Activated naive CD8-positive, alpha-beta T cell treated with anti-CD3 and anti-CD28 coated beads for 36 hours (primary cell): ENCODE measurements at places on chromosomes 4 and X. TPM values are rescaled to one million over a fixed set of nuclear protein-coding genes. Genes with fewer than 3 reads are reported as not detected.

MID2 gene
- 7.6 TPM for total RNA-seq

- DNase-seq = no peak
Measured at GRCh38 chrX:107940095-107940494, 42.1 kb downstream of the TEX13B start.

FGA gene
- not detected for total RNA-seq

- no peak for DNase-seq
Measured at GRCh38 chr4:47075262-47075661, 43.9 kb downstream of the GABRB1 start.

- peak; percentile 5 for DNase-seq
Measured at GRCh38 chr4:36189511-36190226, 54.6 kb downstream of the ARAP2 start.

DNA sequence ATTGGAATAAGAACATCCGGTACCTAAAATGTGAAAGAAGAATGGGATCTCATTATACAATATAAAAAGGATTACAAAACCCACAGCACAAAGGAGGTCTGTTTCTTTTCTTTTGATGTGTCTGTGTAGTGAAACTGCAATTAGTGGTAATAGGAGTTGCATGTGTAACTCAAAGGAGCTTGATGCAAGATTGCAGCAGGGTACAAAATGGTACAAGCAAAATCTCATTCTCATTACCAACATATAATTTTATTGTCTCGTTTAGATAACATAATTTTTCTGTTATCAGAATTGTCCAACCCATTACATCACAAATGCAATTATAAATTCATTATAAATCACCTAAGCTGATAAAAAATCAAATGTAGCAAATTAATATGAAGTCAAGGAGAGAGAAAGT lies 47.1 kb upstream of the CCSER1 start:
- DNase-seq = no peak

TBX22 gene
- not detected for total RNA-seq

GRCh38 chrX:44873415-44874276 lies 658 bp downstream of the KDM6A start:
- DNase-seq = peak; percentile 39

GRCh38 chrX:11397680-11398079 lies 104.5 kb downstream of the AMELX start:
- DNase-seq = no peak

GRCh38 chrX:154308108-154308946 lies 12.7 kb downstream of the TKTL1 start:
- DNase-seq = peak; percentile 71

GRCh38 chrX:51853251-51853650 lies 40.2 kb upstream of the MAGED1 start:
- no peak for DNase-seq

DNA sequence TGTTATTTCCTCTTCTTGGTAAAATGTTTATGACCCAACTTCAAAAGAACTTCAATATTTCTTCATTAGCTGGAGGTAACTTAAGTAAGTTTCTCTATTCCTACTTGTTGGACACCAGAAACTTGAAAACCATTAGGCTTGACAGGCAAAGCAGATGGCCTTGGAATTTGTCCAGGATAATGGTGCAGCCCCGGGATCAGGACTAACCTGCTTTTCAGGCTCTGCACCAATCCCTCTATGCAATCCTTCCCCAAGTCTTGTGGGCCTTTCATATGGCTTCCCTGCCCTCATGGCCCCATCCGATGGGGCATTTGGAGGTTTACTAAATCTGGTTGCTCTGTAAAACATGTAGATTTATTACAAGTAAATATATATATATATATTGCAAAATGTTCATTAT lies 68.5 kb downstream of the SPINK2 start:
- no peak for DNase-seq

- no peak for DNase-seq
Measured at GRCh38 chr4:185534511-185534865, 819 bp downstream of the PDLIM3 start.

GRCh38 chr4:138307319-138307718 lies 65.2 kb upstream of the SLC7A11 start:
- DNase-seq = no peak

DNA sequence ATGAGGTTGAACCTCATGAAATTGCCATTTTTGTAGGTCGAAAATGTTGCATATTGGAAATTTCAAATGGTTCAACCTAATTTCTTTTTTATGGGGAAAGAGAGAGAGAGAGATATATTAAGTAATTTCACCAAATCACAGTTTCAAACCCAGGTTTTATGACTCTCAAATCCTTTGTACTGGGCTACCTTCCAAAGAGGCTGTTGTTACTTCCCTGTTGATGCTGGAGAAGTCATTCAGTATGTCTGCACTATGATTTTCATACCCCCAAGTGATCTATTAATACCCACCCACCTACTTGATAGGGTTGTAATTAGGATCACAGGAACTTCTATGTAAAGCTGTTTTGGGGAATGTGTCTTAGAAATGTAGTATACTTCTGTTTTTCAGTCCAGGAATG lies 109.9 kb downstream of the ZNF330 start:
- DNase-seq = no peak

TEC gene
- total RNA-seq = 3.4 TPM

GRCh38 chr4:101018836-101019235 lies 328.5 kb downstream of the PPP3CA start:
- DNase-seq = no peak

PNMA5 gene
- total RNA-seq = not detected

GRCh38 chrX:10525381-10526120 lies 94.8 kb downstream of the MID1 start:
- DNase-seq = no peak

GRCh38 chrX:8969378-8969777 lies 64.5 kb downstream of the FAM9B start:
- DNase-seq = no peak

- DNase-seq = no peak
Measured at GRCh38 chr4:8643986-8644385, 51.4 kb downstream of the CPZ start.

TMSB15A gene
- total RNA-seq = 0.44 TPM

DNA sequence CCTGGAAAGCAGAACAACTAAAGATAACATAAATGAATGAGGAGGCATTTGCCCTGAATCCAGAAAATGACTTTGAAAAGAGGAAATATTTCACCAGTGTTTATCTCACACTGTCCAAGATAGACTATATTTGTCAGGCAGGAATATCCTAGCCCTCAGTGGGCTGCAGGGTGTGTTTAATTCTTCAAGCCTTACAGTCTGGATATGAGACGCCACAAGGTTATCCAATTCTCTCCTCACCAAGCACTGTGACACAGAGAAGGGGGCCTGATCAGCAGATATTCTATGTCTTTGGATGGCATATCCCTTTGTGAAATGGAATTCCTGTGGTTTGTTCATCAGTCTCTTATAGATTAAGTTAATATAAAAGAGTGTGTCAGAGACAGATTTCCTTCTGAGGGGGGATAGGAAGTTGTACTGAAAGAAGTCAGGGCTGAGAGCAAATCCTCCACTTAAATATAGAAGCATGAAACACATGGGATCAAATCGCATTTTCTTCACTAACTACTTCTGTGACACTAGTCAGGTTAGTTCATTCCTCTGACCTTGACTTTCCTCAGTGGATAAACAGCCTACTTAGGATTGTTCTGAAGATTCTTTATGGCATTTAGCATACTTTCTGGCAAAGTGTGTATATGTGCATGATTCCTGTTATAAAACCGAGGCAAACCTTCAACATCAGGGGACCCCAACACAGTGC lies 6.8 kb upstream of the G3BP2 start:
- no peak for DNase-seq

- DNase-seq = no peak
Measured at GRCh38 chr4:94455081-94455480, 3.3 kb downstream of the PDLIM5 start.

DNA sequence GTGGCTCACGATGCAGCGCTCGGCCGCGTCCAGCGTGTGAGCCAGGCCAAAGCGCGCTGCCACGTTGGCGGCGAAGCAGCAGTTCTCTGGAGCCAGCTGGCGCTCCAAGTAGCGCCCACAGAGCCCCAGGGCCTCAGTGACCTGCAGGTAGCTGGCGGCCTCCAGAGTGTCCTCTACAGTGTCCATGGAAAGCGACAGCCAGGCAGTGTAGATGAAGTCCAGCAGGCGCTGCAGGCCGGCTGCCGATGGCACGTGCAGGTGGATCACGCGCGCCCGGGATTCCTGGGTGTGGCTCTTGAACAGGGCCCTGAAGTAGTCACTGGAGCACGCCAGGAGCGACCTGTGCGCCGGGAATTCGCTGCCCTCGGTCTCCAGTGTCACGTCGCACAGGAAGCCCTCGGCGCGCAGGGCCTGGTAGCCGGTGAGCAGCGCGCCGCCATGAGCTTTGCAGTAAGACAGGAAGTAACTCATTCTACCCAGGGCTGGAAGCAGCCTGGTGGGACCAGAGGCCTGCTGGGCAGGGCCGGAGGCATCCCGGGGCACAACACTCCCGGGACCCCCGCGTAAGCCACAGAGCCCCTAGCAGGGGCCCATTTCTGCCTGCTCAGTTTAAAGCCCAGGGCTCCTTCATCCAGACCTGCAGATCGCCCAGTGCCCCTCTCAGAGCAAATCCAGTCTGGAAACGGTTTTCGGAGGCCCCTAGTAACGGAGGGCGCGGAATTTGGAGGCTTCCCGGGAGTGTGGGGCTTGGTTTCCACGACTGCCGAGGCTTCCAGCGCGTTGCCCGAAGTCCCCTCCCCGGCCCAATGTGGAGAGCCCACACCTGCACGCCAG lies 595 bp downstream of the KLHL34 start:
- no peak for DNase-seq

DNA sequence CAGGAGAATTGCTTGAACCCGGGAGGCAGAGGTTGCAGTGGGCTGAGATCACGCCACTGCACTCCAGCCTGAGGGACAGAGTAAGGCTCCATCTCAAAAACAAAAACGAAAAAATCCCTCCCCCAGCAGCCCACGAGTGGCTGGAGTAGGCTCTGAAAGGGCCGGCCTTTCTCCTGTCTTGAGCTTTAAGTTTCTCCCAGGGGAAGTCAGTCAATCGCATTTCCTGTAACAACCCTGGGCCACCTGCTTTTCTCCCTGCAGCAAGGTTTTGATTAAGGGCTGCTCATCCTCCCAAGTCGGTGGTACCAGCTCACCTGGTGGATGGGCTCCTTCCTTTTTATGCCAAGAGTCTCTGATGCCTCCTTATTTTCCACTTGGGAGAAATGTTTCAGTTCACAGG lies 2.0 kb upstream of the NYX start:
- DNase-seq = no peak

- DNase-seq = no peak
Measured at GRCh38 chrX:31223817-31224216, 152.0 kb upstream of the FTHL17 start.

DNA sequence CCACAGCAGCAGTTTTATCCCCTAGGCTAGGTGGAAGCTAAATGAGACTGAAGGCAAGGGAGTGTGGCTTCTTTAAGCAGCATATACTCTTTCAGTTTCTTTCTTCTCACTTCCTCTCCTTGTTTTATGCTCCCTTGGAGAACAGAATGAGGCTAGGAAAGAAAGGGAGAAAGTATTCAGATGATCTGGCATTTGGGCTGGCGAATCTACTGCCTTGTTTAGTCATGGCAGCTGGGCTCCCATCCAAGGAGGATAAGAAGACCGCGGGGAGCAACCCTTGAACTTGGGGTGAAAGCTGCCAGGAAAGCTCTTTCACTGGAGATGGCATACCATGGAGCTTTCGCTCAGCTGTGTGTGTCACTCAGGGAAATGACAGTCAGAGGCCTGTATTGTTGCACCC lies 72.1 kb downstream of the ARHGEF38 start:
- no peak for DNase-seq

GRCh38 chrX:66632981-66633380 lies 5.9 kb downstream of the EDA2R start:
- DNase-seq = no peak

DNA sequence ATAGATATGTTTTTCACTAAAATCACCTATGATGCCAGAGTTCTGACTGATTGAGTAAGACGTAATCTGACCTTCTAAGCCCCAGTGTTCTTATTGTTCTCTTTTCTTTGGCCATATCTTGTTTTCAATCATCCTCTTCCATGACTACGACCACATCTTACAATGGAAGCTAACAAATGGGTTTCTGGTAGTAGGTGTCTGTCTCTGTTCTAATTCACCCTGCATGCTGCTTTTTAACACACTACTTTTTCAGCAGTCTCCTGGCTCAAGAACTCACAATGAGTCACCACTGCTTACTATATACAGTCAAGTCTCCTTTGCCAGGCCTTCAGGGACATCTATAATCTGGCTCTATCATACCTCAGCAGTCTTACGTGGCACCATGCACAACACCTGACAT lies 146.1 kb downstream of the NEXMIF start:
- DNase-seq = no peak

SPP1 gene
- not detected for total RNA-seq

DNA sequence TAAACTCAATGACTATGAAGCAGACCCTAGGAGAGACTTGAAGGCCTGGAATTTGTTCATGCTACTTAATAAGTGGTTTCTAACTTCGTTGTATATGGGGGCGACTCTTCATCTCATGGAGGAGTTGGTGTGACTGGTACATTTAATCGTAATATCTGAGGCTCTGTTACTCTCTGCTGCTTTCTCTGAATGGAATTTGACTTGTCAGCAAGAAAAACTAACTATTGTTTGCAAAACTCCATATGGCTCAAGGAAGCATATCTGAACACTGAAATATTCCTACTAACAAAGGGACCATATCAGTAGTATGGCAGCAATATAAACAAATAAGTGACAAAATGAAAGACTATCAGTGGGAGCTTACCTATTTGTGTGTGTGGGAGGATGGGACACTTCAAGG lies 132.0 kb upstream of the RPS6KA6 start:
- no peak for DNase-seq

UCHL1 gene
- 6.2 TPM for total RNA-seq

S100G gene
- total RNA-seq = not detected

- no peak for DNase-seq
Measured at GRCh38 chr4:95531141-95531540, 17.6 kb downstream of the UNC5C start.

- DNase-seq = no peak
Measured at GRCh38 chr4:147639388-147639787, 22.2 kb downstream of the TMEM184C start.

DNA sequence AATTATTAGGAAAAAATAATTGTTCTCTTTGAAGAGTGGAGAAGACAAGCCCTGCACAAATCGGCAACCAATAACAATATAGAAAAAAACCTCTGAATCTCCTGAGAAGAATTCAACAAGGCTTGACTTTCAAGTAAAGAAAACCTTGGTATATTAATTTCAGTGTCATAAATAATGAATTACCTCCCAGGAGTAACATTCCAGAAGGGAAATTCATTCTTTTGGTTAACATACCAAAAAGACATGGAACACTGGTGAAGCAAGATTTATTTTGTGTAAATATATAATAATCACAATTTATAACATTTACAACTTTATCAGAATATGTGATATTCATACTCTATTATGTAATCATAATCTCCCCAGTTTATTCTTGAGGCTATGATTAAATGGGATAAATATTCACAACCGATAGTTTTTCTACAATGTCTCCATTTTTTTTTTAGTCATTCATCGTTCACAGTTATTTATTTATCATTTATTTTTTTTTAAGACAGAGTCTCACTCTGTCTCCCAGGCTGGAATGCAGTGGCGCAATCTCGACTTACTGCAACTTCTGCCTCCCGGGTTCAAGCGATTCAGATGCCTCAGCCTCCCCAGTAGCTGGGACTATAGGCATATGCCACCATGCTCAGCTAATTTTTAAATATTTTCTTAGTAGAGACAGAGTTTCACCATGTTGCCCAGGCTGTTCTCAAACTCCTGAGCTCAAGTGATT lies 53.0 kb upstream of the RPS6KA6 start:
- DNase-seq = no peak
